ENCODE measurements at places on chromosomes 12 and 14. TPM values are rescaled to one million over a fixed set of nuclear protein-coding genes. Genes with fewer than 3 reads are reported as not detected.

The TRIM9 gene
- 0.24 TPM for polyA plus RNA-seq

The PLEKHA5 gene
- polyA plus RNA-seq, result 5.3 TPM

The ABCC9 gene
- 1.2 TPM for polyA plus RNA-seq

The PRB2 gene
- not detected for polyA plus RNA-seq

The SERPINA3 gene
- 0.33 TPM for polyA plus RNA-seq

The OR6C2 gene
- polyA plus RNA-seq, result not detected

The SLC39A5 gene
- not detected for polyA plus RNA-seq

The LTBR gene
- polyA plus RNA-seq, result 66.0 TPM

The TROAP gene
- polyA plus RNA-seq, result 46.0 TPM

The FOXM1 gene
- 29.3 TPM for polyA plus RNA-seq

The PPP1R1A gene
- not detected for polyA plus RNA-seq

The SYNE3 gene
- polyA plus RNA-seq, result 3.1 TPM

The OTX2 gene
- polyA plus RNA-seq, result not detected

DNA sequence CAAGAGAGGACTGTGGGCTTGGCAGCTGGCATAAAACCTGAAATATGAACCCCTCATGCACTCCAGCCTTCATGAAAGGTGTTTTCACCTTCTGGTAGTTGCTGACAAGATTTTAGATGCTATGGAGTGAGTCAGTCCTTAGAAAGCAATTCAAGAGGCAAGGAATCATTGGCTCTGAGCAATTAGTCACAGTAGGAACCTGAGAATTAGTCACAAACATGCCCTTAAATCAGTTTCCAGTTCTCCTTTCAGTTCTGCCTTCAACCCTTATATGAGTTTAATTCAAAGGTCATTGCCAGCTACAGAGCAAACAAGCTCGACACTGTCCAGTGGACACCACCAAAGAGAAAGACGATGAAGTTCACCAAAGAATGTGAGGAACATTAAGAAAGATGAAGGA, 472.3 kb downstream of the GLT1D1 start:
- DNase-seq, result no peak

GRCh38 chr14:23112359-23113178, 6.5 kb downstream of the CEBPE start:
- no peak for DNase-seq

- DNase-seq, result peak; percentile 66
Observed at GRCh38 chr14:95547626-95548327, 12.9 kb downstream of the GLRX5 start.

- DNase-seq, result no peak
Observed at GRCh38 chr14:47675466-47676314, at the start of gene MDGA2. Gene MDGA2 (minus strand): TSS chr14:47675605.

- peak; percentile 68 for DNase-seq
Observed at GRCh38 chr12:47350062-47350408, 270.3 kb upstream of the AMIGO2 start.

- DNase-seq, result peak; percentile 35
Observed at GRCh38 chr12:116060764-116061163, 216.7 kb downstream of the MED13L start.

DNA sequence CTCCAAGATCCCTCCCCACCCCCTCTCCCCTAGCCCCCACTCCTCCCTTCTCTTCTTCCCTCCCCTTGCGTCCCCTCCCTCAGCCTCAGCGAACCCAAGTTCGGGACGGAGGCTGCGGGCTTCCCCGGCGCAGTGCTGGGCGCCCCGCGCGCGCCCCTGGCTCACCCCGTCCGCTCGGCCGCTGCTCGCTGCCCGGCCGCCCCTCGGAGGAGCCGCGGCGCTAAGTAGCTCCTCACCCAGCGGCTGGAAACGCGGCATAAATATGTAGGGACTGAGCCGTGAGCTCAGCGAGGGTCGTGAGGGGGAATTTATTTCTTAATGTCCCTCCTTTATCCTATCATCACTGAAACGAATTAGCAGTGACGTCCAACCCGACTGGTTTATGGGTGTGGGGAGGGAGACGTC, at the start of gene NOS1:
Gene NOS1 (minus strand): TSS at position 280 of the 405 bp plus-strand sequence. CDS start 30,557 bp downstream, outside the sequence.
- DNase-seq, result no peak

DNA sequence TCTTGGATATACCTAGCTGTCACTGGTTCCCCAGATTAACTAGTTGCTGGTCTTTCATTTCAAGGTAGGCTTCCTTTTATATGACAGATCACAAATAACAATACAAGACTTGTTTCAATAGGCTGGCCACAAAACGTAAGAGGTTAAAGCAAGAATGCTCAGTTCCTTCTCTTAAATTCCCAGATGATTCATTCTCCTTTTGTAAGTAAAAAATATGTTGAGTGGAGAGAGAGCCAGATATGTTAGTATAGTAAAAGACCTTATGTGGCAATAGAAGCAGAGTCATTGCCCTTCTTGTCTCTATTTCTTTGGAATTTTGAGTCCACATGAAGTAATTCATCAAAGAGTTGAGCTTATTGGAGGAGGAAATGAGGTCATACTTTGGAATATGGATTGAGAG, 939.0 kb upstream of the ATXN7L3B start:
- no peak for DNase-seq

DNA sequence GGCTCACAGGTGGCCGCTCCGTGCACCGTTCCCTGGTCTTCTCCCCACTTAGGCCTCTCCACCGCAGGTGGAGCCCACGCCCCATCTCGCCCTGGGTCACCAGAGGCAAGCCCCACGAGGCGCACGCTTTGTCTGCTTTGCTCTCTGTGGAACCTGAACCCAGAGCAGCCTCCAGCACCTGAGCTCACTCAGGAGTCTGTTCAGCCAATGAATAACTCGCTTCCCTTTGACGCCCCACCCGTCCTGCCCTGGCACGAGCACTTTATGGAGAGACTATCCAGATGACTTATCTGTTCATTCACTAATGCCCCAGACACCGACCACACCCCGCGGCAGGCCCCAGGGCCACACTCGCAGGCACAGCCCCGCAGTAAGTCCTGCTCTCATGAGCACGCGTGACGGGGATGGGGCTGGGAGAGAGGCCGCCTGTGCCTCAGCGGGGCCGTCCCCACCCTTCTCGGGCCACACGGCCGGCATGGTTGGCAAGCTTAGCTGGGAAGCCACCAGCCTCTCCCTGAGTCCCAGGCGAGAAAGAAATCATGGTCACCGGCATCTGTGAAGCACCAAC, 85.0 kb downstream of the NOC4L start:
- DNase-seq, result no peak

DNA sequence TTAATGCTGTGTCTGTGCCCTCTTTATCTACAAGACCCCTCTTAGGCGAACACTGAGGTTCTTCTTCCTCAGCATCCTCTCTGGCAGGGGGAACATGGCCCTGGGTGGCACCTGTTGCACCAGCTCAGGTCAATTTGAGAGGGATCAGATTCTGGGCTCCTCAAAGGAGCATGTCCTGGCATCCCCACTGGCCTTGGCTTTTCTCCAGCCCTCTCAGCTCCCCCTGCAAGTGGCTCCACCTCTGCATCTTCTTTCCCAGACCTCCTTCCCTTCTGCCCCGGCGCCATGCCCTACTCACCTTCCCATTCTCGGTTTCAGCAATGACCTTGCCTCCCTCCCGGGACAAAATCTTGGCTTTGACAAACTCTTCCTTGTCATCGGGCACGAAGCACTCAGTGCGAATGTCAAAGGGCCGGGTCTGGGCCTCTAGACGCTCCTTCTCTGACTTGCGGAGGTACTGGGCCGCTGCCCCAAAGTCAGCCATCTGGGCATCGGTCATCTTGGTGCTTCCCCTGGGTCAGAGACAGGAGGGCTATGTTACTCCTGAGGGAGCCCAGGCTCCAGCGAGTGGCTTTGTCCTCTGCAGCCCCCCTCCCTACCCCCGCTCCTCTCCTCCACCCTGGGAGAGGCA, 1.2 kb downstream of the MYH6 start:
- DNase-seq, result no peak

GRCh38 chr12:112846619-112847018, 55.1 kb downstream of the RPH3A start:
- no peak for DNase-seq

- DNase-seq, result no peak
Observed at GRCh38 chr12:53591301-53592206, 34.6 kb downstream of the ATF7 start.

DNA sequence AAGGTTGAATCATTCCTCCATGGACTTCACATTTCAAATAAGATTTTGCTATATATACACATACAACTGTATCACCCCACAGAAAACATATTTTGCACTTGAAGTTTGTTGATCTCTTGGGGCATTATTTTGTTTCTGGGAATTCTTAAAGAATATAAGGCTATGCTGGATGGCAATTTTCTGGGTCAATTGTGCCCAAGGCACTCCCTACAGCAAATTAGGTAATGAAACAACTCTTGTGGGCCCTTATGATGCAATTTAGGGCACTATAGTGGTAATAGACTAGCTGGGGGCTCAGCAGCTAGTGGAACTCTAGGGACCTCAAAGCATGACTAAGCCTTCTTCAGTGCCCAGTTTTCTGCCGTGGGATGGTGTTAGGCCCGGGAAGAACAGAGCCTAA, 444.4 kb downstream of the NRXN3 start:
- no peak for DNase-seq

GRCh38 chr12:20403230-20403629, 34.9 kb downstream of the PDE3A start:
- no peak for DNase-seq

- DNase-seq, result no peak
Observed at GRCh38 chr12:48768147-48768546, 20.7 kb downstream of the ADCY6 start.

- no peak for DNase-seq
Observed at GRCh38 chr14:54258382-54258781, 138.4 kb upstream of the CDKN3 start.

GRCh38 chr14:33934043-33934750, 16.7 kb downstream of the EGLN3 start:
- no peak for DNase-seq

DNA sequence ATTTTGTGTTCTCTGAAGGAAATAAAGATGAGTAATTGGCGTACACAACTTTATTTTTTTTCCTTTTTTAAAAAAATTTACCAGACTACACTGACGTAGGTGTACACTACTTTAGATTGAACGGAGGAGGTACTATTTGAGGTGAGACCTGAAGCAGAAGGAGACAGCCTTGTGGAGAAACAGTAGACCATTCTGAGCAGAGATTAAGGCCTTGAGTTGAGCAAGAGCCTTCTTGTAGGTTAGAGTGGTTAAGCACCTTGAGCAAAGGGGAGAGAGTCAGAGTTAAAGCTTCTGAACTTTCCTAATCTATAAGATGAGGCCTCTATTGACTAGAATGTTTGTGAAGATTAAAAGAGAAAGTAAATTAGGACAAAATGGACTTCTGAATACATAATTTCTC, 2.5 kb downstream of the LEMD3 start:
- DNase-seq, result no peak

- DNase-seq, result no peak
Observed at GRCh38 chr12:106291342-106291741, 11.2 kb upstream of the TCP11L2 start.

DNA sequence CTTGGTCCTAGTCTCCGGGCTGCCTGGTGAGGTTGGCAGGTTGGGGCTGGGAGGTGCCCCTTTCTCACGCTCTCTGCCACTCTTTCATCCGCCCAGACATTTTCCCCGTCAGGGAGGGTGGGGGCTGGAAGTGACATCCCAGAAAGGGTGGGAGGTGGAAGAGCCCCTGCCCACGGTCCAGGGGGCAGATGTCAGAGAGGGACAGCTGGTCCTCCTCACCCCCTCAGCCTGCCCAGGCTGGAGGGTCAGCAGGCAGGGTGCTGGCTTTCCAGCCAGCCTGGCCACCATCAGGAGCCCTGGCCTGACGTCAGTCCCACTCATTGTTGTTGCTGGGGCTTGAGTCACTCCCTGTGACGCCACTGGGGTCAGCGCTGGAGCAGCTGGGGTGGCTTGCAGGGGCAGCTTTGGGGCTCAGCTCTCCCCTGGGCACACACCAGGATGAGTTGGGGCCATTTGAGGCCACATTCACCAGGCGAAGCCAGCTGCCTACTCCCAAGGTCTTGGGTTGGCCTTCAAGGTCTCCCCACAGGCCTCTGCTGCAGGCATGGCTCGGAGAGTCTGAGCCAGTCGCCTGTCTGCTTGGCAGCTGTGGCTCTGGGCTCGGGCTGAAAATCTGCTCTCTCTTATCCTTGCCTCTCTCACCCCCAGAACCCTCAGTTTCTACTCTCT, 5.7 kb upstream of the ATG101 start:
- peak; percentile 97 for DNase-seq

DNA sequence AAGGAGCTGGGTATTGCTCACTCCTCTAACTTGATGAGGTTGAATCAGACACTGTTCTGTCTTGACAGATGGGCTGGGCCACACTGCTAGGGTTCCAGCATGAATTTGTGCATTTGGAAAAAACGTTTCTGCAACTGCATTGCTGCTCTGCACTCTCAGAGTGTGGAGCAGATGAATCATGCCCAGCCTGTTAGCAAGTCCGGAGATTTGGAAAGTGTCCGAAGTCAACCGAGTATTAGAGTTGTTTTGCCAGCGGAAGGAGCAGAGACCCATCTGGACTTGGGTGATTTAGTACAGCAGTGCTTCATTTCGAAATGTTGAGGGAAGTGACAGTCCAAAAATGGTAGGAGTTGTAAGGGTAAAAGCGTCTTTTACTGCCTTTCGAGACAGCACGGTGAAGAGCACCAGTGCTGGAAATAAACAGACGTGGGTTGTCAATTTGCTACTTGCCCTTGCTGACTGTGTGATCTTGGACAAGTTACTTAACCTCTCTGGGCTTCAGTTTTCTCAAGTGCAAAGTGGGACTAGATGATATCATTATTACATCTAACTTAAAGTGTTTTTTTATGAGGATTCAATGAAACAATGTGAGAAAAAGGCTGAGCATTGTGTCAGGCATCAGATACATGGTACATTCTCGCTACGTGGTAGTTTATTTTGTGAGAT, 139.5 kb downstream of the CHST11 start:
- peak; percentile 86 for DNase-seq

DNA sequence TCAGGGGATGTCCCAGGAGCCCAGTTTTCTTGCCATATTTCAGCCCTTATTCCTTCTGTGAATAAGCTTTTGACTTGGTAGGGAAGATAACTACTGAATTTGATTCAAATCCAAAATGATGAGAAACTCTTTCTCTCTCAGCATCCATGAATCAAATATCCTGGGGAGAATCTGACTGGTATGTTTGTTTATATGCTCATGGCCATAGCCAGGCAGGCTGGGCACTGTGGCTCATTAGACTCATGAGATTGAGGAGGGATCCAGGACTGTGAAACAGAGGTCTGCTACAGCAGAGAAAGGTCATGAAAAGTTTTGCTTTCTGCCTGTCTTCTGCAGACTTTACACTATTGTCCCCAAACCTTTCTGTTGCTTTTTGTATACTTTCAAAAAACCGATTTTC, 346.4 kb upstream of the ATP2B1 start:
- peak; percentile 25 for DNase-seq

GRCh38 chr12:2288875-2289274, 236.1 kb downstream of the CACNA1C start:
- DNase-seq, result no peak

DNA sequence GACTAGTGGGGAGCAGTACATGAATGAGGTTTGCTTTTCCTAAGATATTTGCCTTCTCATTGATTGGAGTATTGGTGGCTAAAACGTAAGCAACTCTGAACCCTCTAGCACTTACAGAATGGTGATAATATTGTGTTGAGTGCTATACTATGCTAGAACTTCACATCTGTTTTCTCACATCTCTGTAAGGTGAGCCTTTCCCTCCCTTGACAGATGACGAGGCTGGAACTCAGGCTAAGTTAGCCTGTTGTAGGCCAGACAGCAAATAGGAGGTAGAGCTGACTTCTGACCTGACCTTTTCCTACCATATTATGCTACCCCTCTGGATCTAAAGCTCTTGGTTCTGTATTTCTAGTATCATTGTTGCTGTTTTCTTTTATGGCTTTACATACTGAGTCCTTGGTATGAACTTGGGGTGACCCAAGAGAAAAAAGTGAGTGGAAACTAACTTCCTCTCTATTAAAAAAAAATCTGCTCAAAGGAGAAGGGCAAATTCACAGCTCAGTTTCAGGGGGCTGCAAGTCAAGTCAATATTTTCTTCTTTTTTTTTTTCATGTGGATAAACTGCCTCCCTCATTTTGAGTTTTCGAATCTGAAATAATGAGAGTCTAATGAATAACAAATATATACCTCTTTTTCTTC, 85.9 kb downstream of the CRADD start:
- DNase-seq, result no peak
